ENCODE measurements at places on chromosomes 1 and 21. TPM values are rescaled to one million over a fixed set of nuclear protein-coding genes. Genes with fewer than 3 reads are reported as not detected.

GREM2 gene
- 0.59 TPM for total RNA-seq

HES2 gene
- total RNA-seq = not detected

PROK1 gene
- not detected for total RNA-seq

CELA2B gene
- not detected for total RNA-seq

PLPP3 gene
- 5.3 TPM for total RNA-seq

SCNM1 gene
- 20.5 TPM for total RNA-seq

ADAM30 gene
- total RNA-seq = 0.05 TPM

HSD3B1 gene
- total RNA-seq = not detected

KRTAP10-9 gene
- not detected for total RNA-seq

PLA2G4A gene
- total RNA-seq = 9.2 TPM

MSH4 gene
- total RNA-seq = 0.59 TPM

All from smooth muscle cell of the umbilical artery (primary cell).